ENCODE measurements at places on chromosomes 11 and 22. TPM values are rescaled to one million over a fixed set of nuclear protein-coding genes. Genes with fewer than 3 reads are reported as not detected.
A peak's percentile ranks its signal among the peaks of the same experiment; 100 is the strongest.

The GAS2 gene
- total RNA-seq, result 0.15 TPM

GRCh38 chr11:133946541-133947318 lies 10.0 kb downstream of the IGSF9B start:
- H3K4me1 ChIP-seq, result peaks cover 69% of the 10 kb centered on the region
- H3K27me3 ChIP-seq, result no peaks in the 10 kb centered on the region
- H3K4me3 ChIP-seq, result peak overlapping the region; percentile 35
- peak overlapping the region; percentile 61 for H3K27ac ChIP-seq

GRCh38 chr11:2381494-2382128 lies 4.5 kb downstream of the CD81 start:
- H3K4me3 ChIP-seq, result peak overlapping the region; percentile 90
- peaks cover 78% of the 10 kb centered on the region for H3K4me1 ChIP-seq
- no peaks in the 10 kb centered on the region for H3K27me3 ChIP-seq
- H3K27ac ChIP-seq, result peak overlapping the region; percentile 99
- H3K36me3 ChIP-seq, result peaks cover 18% of the 10 kb centered on the region

- H3K36me3 ChIP-seq, result peaks cover 26% of the 10 kb centered on the region
- H3K4me1 ChIP-seq, result peaks cover 20% of the 10 kb centered on the region
- H3K4me3 ChIP-seq, result peak overlapping the region; percentile 39
- H3K27ac ChIP-seq, result peak overlapping the region; percentile 69
Measured at GRCh38 chr22:37910890-37911672, 5.0 kb downstream of the MICALL1 start.

The LMO1 gene
- total RNA-seq, result not detected

The FIBIN gene
- total RNA-seq, result 9.8 TPM

The ARHGAP8 gene
- total RNA-seq, result 9.9 TPM
